ENCODE measurements at places on chromosomes 6 and 20. TPM values are rescaled to one million over a fixed set of nuclear protein-coding genes. Genes with fewer than 3 reads are reported as not detected.

- no peak for DNase-seq
Measured at GRCh38 chr6:145838305-145838704, 23.7 kb upstream of the FBXO30 start.

DNA sequence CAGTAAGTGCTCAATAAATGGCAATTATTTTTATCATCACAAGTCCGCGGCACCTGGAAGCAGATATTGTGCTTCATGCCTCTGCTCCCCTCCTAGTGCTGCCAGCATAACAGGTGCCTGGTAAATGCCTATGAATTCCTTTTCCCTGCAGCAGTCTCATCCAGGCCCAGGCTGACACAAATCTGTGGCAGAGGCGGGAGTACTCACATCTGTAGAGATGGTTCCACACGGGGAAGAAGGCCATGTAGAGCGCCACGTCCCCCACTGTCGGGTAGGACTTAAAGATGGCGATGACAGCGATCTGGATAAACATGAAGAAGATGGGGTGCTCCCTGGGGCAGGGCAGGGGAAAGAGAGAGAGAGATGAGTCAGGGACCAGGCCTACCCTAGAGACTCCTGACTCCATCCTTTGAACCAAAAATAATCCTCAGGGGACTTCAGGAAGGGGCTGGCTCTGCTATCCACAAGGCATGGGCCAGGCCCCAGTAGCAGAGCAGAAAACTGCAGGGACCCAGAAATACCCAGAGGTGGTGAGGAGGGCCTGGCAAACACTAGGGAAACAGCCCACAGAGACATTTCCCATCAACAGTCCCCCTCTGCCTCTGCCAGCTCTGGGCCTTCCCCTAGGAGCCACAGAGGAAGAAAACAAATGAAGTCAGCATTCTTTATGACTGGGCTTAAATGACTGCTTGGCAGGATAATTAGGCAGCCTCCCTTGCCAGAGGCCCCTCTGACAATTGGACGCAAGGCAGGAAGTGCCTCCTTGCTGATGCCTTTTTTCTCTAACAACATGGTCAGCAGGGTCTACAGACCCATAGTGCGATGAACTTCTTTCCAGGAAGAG is 23.0 kb downstream of the MAP1LC3A start:
- peak; percentile 38 for DNase-seq

DNA sequence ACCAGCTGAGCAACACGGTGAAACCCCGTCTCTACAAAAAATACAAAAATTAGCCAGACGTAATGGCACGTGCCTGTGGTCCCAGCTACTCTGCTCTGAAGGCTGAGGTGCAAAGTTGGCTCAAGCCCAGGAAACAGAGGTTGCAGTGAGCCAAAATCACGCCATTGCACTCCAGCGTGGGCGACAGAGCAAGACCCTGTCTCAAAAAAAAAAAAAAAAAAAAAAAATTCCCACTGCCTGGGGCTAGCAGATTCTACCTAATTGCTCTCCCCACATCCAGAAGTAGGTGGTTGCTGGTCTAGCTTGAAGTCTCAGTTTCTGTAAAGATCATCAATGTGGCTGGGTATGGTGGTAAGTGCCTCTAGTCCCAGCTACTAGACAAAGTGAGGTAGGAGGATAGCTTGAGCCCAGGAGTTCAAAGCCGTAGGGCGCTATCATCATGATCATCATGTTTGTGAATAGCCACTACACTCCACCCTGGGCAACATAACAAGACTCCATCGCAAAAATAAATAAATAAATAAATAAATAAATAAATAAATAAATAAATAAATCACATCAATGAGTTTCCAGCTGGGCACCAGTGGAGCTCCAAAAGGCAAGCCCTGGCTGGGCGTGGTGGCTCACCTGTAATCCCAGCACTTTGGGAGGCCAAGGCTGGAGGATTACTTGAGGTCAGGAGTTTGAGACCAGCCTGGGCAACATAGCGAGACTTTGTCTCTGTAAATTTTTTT is 6.3 kb upstream of the AP5S1 start:
- no peak for DNase-seq

DNA sequence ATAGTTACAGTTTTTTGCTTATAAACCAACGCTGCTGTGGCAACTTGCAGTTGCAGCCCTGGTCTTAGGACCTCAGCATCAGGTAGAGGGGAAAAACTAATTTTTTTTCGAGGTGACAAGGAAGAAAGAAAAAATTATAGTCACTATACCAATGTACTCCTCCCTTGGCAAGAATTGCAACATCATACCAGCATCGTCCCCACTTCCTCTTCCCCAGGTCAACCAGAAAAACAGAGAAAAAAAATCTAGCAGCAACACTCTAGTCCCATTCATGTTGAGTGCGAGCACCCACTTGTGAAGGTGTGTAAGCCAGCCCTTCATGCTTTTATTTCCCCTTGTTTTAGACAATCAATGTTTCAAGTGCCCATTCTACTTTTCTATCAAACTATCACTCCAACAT is 13.1 kb upstream of the DCBLD1 start:
- DNase-seq, result no peak

DNA sequence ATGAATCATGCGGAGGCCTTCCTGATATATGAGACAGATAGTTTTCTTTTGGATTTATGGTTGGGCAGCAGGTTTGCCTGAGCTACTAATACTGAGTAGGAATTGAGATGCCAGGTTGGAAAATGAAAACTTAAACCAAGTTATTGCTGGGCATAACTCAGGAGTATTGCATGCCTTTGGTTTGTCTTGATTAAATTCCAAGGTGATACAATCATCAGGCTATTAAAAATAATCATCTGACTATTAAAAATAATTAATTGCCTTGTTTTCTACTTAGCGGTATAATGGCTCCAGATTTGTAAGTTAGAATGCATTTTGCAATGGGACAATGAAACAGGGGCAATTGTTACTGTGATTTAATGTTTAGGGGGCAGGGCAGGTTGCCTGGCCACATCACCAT is 15.5 kb upstream of the RNF144B start:
- no peak for DNase-seq

DNA sequence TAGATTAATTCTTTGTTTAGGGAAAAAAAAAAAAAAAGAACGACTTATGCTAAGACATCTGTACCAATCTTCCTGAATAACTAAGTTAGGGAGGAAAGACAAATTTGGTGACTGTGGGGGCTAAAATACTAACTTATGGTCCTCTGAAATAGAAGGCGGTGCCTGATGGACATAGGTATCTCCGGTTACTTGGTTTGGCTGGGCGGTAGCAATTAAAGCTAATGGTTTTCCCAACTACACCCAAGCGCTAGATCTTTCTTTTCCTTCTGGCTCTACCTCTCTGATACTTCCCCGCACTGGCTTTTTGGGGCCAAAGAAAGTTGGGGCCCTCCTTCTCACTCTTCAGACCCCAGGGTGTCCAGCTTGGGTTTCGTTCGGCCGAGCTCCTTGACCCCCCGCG is 1.0 kb upstream of the RBM24 start:
- DNase-seq, result no peak

- DNase-seq, result no peak
Measured at GRCh38 chr6:121645100-121645745, 209.8 kb downstream of the GJA1 start.

DNA sequence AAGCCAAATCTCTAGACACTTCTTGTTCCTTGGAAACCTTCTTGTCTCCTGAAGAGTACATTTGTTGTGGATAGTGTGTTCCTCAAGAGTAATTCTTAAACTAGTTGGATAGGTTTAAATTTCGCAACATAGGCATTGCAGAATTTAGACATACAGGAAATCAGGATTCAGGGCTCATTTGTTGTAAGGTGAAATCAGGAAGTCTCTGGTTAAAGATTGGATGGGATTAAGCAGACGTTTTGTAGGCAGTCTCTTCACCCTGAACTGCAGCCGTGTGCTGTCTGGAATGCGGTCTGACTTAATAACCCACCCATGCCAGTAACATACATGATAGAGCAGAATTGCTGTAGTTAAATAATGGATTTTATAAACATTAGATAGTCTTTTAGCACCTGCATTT is 21.7 kb downstream of the HIVEP1 start:
- DNase-seq, result no peak

GRCh38 chr6:100194535-100194934 is 200.5 kb upstream of the MCHR2 start:
- no peak for DNase-seq

DNA sequence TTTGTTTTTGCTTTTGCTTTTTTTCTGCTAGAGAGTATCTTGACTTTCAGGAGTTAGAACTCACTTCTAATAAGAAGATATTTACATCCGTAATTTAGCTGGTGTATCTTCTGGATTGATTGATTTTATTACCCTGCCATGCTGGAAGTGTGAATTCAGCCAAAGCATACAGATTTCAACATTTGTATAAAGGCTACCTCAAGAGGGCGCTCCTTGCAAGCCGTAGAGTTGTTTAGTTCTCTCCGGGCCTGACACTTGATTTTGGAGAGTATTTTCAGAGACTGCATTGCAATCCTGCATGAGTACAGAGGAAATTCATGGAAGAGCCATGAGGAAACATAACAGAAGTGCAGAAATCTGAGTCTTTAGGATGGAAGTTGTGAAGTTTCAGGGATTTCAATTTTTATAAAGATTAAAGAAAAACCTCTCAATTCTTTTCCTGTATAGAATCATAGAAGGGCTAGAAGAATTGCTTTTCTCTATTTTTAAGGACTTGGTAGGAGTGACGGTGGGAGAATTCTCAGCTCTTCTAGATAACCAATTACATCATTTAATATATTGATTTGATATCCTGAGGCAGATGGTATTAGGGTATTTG is 66.7 kb upstream of the TIAM2 start:
- peak; percentile 49 for DNase-seq

GRCh38 chr6:89506716-89507617 is 74.0 kb downstream of the ANKRD6 start:
- DNase-seq, result no peak

DNA sequence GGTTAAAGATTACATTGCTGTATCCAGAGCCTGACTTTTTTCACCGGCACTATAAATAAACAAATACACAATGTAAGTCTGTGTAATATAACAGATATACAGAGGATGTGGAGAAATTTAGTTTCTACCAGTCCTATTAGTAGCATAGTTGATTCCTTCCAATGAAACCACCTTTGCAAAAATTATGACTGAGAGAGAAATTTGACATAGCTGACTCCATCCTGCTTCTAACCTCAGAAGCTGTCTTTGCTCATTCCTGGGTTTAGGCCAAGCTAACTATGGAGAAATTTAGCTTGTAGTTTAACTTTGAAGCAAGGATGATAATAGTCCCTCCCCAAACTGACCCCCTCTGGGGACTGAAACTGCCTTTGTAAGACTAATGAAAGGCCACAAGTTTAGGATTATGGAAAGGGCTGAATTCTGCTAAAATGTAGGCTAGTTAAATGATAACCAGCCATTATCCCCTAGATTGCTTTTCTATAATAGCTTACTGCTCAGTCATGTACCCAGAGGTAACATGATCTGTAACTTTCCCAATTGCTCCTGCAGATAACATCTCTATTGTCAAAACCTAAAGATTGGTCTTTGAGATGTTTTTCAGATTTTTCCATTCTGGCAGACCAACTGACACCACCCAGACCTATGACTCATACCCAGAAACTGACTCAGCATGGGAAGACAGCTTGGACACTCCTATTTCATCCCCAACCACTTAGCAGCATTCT is 172.8 kb upstream of the ARG1 start:
- no peak for DNase-seq

DNA sequence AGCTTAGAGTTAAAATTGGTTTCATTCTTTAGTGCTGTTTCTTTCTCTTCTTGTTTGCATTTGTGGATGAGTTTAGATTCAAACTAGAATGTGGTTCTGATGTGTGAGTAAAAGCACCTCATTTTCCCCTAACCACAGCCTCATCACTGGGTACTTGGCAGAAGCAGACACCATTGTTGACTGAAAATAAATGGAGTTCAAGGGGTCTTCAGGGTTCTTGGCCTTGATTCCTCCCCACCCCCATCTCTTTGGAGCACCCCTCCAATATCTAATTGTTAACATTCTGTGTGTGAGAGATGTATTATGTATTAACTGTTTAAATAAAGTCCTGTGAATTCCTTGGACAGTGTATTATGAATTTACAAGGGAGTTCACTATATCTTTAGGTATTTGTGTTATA is 59.6 kb downstream of the JARID2 start:
- DNase-seq, result no peak

- DNase-seq, result no peak
Measured at GRCh38 chr20:42067596-42067995, 449.4 kb upstream of the CHD6 start.

The TSPO2 gene
- 0.30 TPM for total RNA-seq

The ADGRF4 gene
- not detected for total RNA-seq

The CD93 gene
- 4.8 TPM for total RNA-seq

The SLC22A7 gene
- total RNA-seq, result 269 TPM
